ENCODE measurements at places on chromosomes 3 and 15.

DNA sequence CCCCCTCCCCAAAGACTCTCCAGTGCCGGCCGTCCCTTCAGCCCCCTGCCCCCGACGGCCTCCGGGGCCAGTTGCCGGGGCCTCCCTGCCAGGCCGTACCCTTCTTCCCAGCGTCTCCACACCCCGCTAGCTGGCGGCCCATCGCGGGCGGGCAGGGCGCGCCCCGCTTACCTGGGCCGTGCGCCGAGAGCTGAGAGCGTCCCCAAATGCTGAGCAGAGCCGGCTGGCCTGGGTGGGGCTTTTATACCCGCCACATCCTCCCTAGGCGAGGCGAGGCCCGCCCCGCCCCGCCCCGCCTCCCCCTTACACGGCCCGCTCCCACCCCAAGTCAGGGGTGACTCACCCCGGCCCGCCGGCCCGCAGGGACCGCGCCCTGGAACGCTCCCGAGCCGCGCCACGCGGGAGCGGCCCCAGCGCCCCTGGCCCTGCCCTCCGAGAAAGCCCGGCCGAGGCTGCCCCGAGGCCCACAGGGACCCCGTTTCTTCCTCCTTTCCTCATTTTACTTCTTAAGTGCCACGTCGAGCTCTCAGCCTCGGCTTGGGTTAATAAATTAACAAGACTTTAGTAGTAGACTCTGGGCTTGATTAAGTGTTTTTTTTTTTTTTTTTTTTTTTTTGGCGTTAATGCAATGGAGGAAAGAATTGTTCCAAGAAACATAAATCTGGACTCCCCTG is at the start of gene ANXA2:
TSS of gene ANXA2 (minus strand) at position 215 of the 674 bp plus-strand sequence. CDS start 11,911 bp downstream, outside the sequence.
- peak; percentile 88 for DNase-seq

DNA sequence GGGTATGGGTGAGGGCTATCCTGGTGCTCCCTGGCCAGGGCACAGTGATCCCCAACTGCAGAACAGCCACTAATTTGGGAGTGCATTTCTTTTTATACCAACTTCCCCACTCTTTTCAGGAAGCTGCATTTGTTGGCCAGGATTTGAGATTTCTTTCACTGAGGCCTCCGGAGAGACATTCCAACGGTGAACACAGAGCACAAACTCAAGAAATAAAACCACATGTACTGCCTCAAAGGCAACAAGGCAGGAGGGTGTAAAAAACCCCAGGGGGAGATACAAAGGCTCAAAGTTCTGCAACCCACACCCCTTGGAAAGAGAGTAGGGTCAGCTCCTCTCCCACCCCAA is 65.3 kb downstream of the CPN2 start:
- DNase-seq, result no peak

DNA sequence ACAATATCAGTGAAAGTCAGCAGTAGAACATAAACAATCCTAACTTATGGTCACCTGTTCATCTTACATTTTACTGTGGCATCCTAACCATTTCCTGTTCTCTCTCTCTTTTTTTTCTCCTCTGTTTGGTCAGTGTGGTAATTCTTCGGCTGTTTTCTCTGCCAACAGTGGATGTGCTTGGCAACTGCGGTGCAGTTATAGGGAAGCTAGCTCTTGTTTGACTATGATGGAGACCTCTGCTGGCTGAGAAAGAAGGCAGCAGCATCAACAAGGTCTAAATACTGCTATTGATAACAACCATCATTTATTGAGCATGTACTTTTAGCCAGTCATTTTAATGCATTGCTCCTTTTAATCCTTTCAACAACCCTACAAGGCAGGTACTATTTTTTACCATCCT is 723 bp upstream of the DRD3 start:
- DNase-seq, result peak; percentile 28

DNA sequence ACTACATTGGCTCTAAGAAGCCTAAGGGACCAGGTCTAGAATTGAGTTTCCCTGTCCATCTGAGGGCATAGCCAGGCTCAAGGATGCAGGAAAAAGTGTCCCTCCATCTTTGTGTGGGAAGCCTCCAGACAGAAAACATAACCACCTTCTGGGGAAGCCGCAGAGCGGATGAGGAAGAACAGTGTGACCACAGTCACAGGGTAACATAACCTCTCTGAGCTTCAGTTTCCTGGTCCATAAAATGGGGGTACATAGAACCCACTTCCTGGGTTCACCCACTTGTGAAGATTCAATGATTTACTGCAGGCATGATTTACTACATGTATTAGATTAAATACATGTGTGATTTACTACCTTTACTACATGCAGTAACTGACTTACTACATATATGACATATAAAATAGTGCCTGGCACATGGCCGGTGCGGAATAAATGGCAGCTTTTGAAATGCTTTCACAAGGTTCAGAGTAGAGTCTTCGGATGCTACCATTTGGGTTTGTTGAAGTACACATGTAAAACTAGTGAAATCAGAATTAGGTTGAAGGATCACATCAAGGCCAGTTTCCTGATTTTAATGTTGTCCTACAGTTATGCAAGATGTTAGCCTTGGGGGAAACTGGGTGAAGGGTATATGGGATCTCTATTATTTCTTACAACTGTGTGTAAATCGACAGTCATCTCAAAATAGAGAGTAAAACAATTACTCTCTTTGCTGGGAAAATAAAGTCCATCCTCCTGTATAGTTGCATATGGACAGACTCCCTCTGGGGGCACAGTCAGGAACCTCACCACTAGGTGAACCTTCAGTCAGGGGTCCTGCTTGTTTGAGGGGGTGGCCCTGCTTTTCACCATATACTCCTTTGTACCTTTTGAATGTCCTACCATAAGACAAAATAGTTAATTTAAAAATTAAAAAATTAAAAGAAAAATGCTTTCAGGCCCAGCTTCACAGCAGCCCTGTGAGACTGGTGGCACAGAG is 86.0 kb downstream of the SEMA5B start:
- DNase-seq, result no peak

- DNase-seq, result no peak
These were observed 407.2 kb upstream of the TPRG1 start for GRCh38 chr3:188764609-188765008.

DNA sequence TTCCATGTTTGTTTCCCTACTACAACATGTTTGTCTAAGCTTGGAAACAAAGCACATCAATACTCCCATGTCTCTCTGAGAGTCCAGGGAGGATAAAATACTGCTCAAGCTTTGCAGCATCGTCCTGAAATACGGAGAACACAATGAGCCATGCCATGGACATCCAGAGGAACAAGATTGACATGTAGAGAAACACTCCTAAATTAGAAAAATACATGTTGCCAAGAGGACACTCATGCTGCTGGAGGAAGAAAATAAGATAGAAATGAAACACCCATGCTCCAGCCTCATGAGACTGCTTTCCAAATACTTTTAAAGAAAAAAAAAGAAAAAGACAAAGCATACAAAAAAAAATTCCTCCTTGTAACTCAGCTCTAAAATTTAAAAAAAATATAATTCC is 387.0 kb downstream of the ERC2 start:
- no peak for DNase-seq

All from A673 (cell line).